ENCODE measurements at places on chromosomes 1 and 21.
A peak's percentile ranks its signal among the peaks of the same experiment; 100 is the strongest.

- no peak for DNase-seq
These were observed 47.2 kb downstream of the SLC19A1 start for GRCh38 chr21:45494851-45495680.

DNA sequence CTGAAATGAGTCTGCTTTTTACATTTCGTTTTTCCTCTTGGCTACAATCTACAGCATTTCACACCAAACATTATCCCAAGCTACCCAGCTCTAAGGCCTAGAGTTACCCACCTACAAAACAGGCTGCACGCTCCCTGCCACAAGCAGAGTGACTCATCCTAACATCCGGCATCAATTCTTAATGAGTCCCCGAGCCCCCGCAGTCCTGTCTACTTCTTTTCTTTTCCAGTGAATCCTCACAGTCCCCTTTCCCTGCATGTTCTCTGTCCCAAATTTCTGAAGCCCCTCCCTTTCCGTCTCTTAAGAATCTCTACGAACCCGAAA, 650 bp downstream of the PCNX2 start:
- DNase-seq, result peak; percentile 49

DNA sequence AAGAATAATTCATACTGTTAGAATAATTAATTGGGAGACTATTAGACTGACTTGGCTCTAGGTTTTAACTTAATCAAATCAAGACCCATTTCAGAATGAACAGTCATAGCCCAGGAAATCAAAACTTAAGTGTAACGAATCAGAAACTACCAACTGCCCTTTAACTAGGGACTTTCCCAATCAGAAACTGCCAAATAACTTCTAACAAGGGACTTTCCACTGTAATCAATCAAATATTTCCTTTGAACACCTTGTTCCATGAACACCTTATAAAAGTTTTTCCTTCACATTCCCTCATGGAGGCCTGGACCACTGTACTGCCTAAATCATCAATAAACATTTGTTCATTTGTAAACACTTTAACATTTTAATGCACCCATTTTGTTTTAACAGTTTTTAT, 1054.7 kb upstream of the TMPRSS15 start:
- no peak for DNase-seq

- no peak for DNase-seq
These were observed 53.6 kb upstream of the SPOCD1 start for GRCh38 chr1:31869449-31869848.

GRCh38 chr1:147337040-147337630, 94.7 kb downstream of the CHD1L start:
- no peak for DNase-seq

GRCh38 chr1:55584526-55585401, 369.6 kb upstream of the USP24 start:
- DNase-seq, result no peak

DNA sequence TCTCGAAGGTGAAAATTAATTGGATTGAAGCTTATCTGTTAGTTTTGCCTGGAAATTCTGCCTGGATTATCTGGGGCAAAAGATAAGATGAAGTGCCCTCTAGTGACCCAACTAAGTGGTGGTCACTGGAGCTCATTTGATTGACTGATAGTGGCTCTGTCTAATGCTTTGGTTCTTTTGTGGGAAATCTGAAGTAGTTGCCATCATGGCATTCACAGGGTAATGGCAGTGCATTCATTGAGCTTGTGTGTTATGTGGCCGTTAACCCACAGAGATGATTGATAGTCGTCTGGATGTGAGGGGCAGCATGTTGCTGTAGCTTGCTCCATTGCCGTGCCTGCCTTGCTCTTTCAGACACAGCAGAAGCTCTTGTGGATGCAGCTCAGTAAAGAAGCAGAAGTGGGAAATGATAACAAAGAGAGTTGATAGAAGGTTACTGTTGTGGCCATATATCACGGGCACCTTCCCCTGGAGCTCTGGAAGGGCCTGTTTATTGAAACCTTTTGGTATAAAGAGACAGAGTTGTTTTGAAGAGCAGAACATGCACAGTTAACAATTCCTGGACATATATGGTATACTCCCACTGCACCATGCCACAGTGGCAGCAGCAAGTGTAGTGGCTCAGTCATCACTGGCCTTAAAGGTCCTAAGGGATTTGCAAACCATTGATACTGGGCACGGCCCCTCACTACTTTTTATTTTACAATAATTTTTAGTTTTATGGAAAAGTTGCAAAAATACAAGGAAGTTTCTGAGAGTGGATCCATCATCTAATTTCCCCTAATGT, 42.0 kb downstream of the CXADR start:
- peak; percentile 19 for DNase-seq

GRCh38 chr1:188427642-188428041, 1598.9 kb downstream of the PLA2G4A start:
- DNase-seq, result no peak

DNA sequence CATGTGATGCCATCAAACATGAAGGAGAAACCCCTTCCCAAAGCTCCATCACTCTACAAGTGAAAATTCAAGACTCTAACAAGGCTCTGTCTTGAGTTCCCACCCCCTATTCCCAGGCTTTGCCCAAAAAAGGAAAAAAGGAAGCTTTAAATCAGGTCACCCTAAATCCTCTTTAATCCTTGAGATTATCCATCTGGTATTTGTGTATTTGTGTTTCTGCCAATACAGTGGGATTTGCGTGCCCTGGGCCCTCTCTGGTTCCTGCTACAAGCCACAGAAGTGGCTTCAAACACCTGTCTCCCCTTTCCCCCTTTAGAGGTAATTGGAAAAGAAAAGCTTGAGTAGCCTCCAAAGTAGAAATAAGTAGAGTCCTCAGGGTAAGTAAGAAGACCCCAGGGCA, 120.4 kb downstream of the EDEM3 start:
- no peak for DNase-seq

GRCh38 chr1:187490266-187490665, 661.5 kb downstream of the PLA2G4A start:
- no peak for DNase-seq

DNA sequence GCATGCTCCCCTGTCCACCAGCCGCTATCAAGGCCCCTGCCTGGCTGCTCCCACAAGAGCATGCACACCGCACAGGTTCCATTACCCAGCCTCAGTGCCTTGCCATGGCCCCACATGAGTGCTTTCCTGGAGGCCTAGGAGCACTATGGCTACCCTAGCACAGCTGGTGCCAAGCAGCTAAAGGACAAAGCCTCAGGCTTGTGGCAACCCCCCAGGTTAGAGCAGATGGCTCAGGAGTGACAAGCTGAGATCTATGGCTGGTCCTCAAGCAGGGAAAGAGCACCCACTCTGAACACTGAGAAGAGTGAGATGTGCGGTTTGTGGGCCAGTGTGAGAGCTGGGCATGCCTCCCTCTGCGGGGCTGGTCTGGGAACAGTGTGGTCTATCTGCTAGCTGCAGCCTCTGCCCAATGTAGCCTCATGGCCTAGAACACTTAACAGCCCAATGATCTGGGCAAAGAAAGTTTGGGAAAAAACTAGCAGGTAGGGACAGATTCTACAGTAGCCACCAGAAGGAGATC, 129.8 kb downstream of the VAV3 start:
- DNase-seq, result no peak

- DNase-seq, result no peak
These were observed 154.2 kb downstream of the RERE start for GRCh38 chr1:8663090-8663802.

DNA sequence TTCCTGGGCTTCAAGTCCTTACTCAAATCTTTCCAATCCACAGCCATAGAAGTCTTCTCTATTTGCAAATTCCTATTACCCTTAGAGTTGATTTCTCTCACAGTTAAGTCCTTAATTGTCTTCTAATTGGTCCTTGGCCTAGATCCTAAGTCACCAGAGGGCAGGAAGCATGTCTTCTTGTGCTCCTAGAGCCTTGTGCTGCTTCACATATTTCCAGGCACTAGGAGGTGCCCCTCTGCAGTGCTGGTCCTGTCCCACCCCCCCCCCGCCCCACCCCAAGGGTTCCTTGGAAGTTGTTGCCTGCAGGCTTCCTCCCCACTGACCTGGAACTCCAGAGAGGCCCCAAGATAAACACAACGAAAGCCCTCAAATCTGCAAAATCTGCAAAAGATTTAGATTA, 28.1 kb upstream of the TARBP1 start:
- DNase-seq, result no peak

DNA sequence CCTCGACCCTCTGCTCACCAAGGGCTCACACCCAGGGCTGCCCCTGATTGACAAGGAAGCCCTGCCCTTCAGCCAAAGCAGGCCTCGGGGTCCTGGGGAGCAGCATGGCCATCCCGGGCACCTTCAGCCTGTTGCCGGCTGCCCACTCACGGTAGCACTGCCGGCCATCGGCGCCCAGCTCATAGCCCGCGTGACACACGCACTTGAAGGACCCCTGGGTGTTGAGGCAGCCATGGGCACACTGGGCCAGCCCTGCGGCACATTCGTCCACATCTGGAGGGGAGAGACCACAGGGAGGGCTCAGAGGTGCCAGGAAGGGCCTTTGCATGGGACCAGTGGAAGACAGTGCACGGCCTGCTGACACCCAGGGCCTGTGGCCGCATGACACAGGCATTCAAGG, 57.4 kb downstream of the ARHGEF16 start:
- DNase-seq, result no peak

DNA sequence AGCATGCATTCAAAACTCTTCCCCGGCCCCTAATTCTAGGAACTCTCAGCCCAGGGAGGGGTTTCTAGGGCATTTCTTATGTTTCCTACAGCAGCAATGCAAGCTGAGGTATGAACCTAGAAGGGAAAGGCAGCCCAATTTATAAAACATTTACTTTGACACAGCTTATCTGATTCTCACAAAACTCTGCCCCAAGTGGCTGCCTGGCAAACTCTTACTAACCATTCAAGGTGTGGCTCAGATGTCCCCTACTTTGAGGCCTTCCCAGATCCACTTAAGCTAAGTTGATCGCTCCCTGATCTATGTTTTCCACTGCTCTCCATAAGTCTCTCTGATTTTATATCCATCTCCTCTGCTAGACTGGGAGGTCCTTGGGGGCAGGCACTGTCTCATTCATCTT, 35.4 kb downstream of the AK2 start:
- DNase-seq, result no peak

DNA sequence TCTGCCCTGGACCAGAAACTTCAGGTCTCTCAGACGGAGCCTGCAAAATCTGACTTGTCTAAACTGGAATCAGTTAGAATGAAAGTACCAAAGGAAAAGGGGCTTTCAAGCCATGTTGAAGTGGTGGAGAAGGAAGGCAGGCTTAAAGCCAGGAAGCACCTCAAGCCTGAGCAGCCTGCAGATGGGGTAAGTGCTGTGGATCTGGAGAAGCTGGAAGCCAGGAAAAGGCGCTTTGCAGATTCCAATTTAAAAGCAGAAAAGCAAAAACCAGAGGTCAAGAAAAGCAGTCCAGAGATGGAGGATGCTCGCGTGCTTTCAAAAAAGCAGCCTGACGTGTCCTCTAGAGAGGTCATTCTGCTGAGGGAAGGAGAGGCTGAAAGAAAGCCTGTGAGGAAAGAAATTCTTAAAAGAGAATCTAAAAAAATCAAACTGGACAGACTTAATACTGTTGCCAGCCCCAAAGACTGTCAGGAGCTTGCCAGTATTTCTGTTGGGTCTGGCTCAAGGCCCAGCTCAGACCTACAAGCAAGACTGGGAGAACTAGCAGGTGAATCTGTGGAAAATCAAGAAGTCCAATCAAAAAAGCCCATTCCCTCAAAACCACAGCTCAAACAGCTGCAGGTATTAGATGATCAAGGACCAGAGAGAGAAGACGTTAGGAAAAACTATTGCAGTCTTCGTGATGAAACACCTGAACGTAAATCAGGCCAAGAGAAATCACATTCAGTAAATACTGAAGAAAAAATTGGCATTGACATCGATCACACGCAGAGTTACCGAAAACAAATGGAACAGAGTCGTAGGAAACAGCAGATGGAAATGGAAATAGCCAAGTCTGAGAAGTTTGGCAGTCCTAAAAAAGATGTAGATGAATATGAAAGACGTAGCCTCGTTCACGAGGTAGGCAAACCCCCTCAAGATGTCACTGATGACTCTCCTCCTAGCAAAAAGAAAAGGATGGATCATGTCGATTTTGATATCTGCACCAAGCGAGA, 46.6 kb downstream of the ZBTB17 start:
- no peak for DNase-seq

DNA sequence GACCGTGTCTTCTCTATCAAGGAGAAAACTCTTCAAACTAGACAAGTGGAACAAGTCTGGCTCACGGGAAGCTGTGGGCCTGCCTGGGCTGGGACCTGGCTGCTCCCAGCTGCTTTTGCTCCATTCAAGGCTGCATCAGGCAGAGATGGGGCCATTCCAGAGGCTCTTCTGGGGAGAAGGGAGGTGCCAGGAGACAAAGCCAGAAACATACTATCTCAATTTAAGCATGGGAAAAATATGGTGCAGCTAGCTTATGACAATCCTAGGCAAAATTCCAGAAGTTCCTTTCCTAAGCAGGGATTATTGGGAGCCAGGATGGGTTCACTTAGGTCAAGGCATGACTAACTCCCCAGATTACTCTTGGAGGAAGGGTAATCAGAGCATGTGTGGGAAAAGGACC, 90.8 kb upstream of the SLC2A1 start:
- DNase-seq, result no peak

- peak; percentile 91 for DNase-seq
These were observed 10.0 kb upstream of the ARHGAP29 start for GRCh38 chr1:94247138-94248094.

- peak; percentile 16 for DNase-seq
These were observed 87.0 kb downstream of the SYT14 start for GRCh38 chr1:210024996-210025395.

- no peak for DNase-seq
These were observed 35.0 kb downstream of the GIPC2 start for GRCh38 chr1:78080767-78081166.

DNA sequence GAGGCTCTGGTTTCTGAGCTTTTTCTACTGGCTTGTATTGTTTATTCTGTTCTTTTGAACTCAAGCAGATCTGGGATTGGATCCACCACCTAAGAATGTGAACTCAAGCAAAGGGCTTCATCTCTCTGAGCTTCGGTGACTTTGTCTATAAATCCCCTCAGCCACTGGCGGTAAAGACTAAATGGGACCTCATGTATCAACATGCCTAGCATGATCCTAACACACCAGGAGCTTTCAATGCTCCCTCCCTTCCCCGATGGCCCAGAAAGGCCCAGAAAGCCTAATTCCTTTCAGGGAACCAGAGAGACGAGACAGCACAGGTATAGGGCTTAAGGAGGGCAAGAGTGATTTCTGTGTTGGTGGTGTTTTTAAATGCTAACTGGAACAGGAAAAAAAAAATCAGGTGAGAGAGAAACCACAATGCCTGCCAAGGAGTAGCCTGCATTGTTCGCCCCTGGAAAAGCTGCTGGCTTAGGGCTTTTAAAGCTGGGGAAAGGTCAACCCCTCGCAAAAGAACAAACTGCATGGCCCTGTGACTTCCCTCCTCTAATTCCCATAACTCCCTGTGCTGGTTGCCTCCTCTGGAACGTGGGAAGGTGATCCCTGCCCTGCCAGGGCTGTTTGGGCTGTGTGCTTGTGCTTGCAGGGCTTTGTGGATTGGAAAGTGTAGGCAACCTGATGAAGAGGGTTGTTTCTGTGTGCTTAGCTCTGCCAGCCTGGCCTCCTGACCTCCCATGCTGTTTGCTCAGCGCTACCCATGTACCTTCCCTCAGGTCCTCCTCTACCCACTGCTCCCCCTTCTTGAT, 147.0 kb downstream of the PLPP3 start:
- DNase-seq, result no peak

- DNase-seq, result no peak
These were observed 120.7 kb upstream of the JUN start for GRCh38 chr1:58904299-58905125.

Data from HEK293T (cell line).